ENCODE measurements at places on chromosomes 3 and 15.

GRCh38 chr3:138477801-138478200 lies 43.4 kb downstream of the ESYT3 start:
- no peak for DNase-seq

- peak; percentile 64 for DNase-seq
Measured at GRCh38 chr15:97961067-97961954, 808 bp downstream of the ARRDC4 start.

GRCh38 chr3:138833899-138834595 lies 681 bp downstream of the PIK3CB start:
- peak; percentile 66 for DNase-seq

DNA sequence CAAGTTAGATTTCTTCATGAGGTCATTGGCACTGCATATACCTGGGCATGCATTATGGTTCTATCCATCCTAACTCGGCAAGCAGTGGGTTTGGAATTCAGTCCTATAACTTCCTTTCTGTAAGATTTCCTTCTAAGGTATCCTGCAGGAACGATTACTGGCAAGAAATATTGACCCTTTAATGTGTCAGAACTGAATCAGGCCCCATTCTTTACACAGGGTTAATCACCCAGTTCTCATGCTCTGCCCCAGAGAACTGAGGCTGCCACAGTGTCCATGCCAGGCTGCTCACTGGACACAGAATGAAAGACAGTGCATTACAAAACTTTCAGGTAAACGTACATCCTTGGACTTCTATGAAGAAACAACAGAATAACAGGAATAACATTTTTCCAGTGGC lies 108.9 kb downstream of the RPL22L1 start:
- no peak for DNase-seq

- DNase-seq = no peak
Measured at GRCh38 chr3:43165786-43166185, 59.9 kb upstream of the POMGNT2 start.

GRCh38 chr3:8576841-8577571 lies 67.6 kb downstream of the SSUH2 start:
- no peak for DNase-seq

DNA sequence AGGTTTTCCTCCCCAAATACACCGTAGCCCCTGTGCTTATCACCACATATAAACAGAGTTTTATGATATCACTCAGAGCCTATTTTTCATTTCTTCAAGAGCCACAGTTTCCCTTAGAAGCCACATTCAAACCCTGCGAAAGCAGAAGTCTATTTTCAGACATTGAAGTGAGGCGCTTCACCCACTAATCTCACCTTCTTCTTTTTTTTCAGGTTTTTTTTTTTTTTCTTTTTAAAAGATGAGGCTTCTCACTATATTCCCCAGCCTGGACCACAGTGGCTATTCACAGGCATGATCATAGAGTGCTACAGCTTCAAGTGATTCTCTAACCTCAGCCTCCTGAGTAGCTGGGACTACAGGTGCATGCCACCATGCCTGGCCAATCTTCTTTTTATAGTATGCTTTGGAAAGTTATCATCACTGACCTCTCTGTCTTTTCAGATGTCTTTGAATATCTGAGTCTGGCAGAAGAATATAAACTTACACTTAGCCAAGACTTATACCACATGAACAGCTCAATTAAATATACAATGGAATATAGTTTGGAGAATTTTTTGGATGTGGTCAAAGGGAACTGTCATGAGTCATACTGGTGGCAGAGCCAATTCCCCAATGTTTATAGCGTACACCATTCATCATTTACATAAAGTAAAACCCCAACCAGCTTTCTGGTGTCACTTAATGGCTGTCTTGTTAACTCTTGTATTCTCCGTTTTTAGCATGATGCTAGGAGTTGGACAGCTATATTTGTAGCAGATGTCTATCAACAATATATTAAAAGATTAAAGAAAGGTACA lies 59.7 kb upstream of the CCDC50 start:
- no peak for DNase-seq

- DNase-seq = no peak
Measured at GRCh38 chr3:193744822-193745684, 152.0 kb downstream of the OPA1 start.

- no peak for DNase-seq
Measured at GRCh38 chr15:40240619-40241221, 1.9 kb downstream of the PAK6 start.

DNA sequence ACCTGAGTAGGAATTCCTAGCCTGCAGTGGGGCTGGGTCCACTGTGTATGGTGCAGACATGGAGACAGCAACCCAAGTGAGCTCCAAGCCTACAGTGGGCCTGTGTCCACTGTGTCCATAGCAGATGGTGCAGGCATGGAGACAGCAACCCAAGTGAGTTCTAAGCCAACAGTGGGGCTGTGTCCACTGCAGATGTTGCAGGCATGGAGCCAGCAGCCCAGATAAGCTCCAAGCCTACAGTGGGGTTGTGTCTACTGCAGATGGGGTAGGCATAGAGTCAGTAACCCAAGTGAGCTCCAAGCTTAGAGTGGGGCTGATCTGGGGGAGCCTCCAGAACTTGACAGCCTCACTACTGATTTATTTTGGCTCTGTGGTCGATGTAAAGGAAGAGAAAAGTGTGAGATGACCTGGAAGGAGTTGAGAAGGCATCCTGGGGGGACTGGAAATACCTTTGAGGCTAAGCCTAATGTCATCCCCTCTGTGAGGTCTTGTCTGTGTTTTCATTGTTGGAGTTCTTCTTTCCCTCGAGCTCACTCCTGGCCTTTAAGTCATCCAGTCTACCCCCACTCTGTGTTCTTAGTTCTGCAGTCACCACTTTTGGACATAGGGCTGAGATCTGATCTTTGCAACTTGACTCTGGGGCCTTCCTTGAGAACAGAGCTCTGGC lies 22.4 kb upstream of the IL16 start:
- no peak for DNase-seq

DNA sequence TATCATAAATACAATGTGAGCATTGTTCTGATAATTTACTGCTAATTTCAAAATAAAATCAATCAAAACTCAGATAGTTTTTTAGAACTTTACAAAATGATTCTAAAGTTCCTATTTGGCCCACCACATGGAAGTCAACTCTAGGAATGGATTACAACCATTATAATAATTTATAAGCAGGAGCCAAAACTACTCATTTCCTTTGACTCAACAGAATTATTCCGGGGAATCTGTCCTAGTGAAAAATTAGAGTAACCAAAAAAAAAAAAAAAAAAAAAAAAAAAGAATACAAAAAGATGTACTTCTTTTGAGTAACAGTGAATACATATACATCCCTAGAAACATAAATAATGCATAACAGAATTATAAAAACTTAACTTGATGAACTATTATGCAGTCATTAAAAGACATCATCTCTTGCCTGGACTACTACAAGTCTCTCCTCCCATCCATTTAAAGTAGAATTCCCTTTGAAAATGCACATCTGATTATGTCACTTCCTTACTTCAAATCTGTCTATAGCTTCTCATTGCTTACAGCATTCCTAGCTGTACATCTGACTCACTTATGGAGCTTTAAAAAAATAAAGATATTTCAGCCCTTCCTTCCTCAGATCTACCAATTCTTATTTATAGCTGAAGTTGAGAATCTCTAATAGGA lies 43.4 kb downstream of the HDGFL3 start:
- no peak for DNase-seq

GRCh38 chr3:61894988-61895935 lies 333.9 kb downstream of the PTPRG start:
- peak; percentile 96 for DNase-seq

- DNase-seq = peak; percentile 74
Measured at GRCh38 chr3:137946356-137946973, 63.5 kb upstream of the CLDN18 start.

DNA sequence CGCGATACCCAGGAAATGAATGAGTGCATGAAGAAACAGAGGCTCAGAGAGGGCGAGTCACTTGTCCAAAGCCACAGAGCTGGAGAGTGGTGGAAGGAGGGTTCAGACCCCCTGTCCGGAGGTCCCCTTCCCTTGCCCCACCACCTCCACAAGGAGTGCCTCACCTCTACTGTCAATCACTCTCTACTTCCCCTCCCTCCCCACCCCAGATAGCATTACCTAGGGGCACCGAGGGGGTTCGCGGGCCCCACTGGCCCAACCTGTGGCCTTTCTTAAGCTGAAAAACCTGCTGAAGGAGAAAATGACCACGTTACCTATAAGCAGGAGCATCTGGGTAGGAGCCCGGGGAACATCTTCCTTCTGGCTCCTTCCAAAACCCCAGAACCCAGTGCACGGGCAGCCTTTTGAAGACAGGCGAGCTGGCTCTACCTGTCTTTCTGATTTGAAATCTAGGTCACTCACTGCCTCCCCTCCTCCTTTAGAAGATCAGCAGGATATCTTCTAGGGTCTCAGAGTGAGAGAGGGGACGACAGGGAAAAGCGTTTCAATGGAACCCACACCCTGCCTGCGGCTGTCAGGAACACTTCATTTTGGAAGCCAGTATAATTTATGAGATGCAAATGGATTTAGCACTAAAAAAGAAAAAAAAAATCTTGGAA lies 89.9 kb upstream of the MEF2A start:
- DNase-seq = no peak

DNA sequence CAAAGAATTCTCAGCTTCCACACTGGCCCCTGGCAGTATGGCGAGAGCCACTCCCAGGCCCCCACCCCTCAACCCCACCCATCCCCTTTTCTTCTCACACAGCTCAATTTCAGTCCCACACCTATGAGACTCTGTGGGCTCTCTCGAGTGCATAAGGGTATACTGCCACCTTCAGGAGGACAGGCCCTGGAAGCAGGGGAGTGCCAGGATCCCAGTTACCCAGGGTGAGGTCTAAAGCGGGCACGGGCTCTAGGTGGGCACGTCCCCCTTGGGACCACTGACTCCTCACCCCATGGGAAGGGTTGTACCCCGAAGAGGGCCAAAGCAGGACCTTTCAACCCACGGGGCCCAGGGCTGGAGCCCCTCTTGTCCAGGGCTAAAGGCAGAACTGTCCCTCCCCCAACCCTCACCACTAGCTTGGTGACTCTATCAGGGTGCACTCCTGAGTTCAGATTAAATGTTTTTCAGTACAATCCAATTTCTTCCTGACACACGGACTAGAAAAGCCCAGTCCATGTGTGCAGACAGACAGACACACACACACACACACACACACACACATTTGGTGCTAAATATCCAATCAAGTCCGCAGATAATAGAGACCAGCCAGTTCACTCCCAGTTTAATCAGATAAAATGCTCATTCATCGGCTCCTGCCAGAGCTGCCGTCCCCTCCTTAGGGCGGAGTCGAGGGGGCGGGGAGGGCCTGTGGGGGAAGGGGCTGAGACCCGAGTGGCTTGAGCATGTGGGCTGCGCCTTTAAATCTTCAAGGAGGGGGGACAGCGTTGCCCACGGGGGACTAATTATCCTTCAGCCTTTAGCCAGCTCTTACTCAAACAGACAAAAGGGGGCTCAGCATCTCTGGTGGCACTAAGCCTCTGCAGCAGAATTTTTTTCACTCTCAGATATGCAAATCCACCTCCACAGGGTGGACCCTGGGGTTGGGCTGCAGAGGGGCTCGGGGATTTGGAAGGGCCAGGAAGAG lies 59.3 kb downstream of the CYP11A1 start:
- DNase-seq = peak; percentile 57

All from common myeloid progenitor, CD34-positive (primary cell).